Iris pigment epithelial cell (primary cell): ENCODE measurements at places on chromosomes 2 and 18.

DNA sequence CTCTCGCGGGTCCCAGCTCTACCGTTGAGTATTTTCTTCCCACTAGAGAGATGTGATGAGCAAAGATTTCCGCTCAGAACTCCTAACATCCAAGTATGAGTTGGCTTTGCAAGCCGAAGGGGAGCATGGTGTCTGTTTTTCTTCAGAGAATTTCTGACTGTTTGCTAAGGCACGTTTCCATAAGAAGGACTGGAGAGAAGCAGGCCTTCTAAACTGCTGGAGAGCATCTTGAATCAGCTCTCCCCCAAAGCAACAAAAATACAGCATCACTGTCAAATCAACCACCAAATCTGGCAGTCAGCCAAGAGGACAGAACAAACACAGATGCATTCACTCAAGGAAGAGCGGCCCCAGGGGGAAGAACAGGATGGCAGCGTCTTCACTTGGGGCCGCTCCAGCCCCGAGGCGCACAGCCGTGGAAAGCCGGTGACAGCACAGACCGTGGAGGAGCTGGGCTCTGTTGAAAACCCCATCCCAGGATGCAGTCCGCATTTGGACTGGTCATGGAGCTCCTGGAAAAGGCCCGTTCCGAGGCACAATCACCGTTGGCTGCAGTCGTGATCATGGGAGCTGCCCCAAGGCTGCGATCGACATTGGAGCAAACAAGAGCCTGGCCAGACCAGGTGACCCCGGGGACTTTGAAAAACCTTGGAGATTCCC lies 101.4 kb downstream of the NFATC1 start:
- DNase-seq, result peak; percentile 68

DNA sequence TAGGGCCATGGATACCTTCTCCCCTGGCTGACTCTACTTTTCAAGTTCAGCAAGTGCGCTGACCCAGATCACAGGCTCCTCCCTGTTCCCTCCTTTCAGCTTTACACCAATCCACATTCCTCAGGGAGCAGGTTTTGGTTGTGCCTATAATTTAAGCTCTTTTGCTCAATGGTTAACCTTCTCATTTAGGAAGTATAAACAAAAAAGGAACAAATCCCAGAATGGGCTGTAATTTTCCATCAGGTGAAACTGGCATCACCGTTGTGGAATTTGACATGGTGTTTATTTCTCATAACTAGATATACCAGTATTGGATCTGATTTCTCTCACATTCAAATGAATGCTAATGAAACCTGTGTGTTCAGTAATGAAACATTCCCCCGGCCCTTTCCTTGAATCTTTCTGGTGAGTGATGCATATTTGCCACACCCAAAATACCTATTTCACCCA lies 13.6 kb downstream of the STRN start:
- DNase-seq, result no peak

DNA sequence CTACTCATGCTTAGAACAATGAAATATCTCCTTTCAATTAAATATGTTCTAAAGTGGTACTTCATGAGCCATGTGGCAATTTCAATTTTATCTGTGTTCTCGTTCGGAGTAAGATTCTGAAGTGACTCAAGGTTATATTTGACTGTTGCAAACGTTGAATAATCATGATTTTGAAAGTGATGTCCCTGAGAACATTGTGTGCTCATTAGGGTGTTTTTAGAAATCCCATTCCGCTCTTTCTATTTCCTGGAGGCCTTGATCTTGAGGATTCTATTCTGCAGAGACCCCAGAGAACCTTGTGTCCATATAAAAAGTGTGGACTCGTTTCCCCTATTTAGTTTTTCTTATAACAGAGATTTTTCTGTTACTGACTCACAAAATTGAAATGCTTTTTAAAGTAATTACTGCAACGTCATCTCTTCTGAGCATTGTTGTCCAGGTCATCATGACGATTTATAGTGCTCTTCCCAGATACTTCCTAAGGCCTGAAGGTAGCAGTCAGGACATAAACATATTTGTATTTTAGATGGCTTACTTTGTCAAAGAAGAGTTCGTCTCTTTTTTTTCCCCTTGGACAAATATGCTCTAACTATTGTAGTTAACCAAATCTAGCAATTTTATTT lies 27.2 kb downstream of the IL1R2 start:
- peak; percentile 71 for DNase-seq

GRCh38 chr18:22465859-22466457 lies 48.2 kb upstream of the CTAGE1 start:
- peak; percentile 97 for DNase-seq

GRCh38 chr18:48934723-48935432 lies 15.9 kb downstream of the SMAD7 start:
- peak; percentile 44 for DNase-seq

GRCh38 chr2:207215308-207215707 lies 49.6 kb upstream of the KLF7 start:
- DNase-seq, result no peak

DNA sequence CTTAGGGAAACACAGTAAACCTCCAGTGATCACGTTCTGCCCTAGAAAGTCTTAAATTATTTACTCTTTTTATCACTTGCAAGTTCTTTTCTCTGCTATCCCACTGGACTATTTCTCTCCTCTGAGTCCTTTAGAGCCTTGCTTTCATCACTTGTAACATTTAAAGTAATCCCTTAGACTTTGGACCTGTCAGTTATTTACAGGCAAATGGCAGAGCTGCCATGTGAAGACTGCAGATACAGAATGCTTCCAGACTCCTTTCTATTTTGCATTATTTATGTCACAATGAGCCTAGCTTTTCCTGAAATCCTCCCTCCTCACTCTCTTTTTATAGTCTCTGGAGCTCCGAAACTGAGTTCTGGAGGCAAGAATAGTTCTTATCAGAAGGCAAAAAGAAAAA lies 325.6 kb upstream of the TRIB2 start:
- no peak for DNase-seq

DNA sequence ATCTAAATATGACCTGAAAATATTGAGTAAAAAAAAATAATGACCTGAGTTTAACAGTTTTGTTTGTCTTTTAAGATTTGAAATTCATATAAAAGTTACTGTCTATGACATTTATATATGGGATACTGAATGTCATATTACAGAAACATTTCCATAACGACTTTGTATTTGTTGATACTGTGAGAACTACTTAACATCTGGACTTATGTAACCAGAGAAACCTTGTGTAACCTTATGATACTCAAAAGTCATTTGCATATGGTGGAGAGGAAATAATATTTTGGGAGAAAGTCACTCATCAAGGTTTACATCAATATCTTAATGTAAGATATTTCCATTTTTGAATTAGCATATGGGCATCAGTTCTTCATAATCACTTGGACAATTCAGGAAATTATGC lies 12.6 kb downstream of the MFSD6 start:
- peak; percentile 7 for DNase-seq

DNA sequence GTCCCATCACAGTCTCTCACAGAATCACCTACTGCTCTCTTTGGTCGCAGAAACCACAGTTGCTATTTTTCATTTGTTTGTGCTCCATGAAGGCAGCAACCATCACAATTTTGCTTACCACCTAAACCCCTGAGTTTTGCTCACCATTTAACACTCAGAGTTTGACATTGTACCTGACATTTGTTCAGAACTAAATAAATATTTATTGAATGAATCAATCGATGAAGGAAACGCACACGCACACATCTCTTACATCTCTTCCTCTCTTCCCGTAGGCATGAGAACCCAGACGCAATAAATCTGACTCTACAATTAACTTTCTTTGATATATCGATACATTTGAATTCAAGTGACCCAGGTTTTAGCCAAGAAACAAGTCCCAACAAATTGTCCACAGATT lies 105.5 kb upstream of the RNF152 start:
- DNase-seq, result no peak

DNA sequence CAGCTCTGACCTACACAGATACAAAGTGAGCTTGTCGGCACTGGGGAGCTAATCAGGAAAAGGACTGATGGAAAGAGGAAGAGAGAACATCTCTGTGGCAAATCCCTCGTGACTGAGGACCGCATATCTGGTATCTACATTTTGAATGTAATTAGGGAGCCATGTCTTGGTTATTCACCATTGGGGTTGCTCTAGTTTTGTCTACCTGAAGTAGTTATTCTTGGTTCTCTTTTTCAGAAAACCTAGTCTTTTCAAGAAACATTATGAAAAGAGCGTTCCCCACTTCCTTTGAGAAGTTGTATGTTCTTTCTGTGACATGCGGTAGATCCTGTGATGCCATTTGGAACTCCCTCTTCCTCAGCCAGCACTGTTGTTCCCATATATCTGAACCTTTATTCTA lies 104.4 kb downstream of the DOCK10 start:
- no peak for DNase-seq

DNA sequence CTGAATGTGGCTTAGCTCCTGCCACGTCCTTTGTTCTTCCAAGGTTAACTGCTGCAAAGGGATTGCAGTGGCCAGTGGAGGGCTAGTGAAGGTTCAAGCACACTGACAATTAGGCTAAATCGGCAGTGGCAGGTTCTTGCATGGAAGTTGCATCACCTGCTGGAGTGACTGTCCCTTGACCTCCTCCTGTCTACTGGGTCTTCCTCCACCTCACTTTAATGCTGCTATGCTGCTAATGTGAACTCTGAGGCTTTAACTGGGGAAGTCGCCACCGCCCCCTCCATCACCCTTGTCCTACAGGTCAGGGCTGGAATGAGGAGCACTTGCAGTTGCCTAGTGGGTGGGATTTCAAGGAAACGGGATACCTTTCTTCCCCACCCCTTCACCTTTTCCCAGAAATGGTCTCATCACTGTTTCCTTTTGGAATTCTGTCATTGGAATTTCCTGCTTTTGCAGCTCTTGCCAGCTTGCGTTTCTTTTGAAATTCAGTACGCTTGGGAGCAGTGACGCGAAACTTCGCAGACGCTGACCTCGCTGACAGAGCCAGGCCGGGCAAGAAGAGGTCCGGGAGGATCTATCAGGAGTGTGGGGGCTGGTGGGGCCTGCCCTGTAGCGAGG lies 150.3 kb downstream of the SH3RF3 start:
- DNase-seq, result peak; percentile 47

- no peak for DNase-seq
Measured at GRCh38 chr2:30647752-30648457, 159.3 kb downstream of the CAPN13 start.

- DNase-seq, result peak; percentile 63
Measured at GRCh38 chr2:23637011-23637778, 252.2 kb downstream of the KLHL29 start.

DNA sequence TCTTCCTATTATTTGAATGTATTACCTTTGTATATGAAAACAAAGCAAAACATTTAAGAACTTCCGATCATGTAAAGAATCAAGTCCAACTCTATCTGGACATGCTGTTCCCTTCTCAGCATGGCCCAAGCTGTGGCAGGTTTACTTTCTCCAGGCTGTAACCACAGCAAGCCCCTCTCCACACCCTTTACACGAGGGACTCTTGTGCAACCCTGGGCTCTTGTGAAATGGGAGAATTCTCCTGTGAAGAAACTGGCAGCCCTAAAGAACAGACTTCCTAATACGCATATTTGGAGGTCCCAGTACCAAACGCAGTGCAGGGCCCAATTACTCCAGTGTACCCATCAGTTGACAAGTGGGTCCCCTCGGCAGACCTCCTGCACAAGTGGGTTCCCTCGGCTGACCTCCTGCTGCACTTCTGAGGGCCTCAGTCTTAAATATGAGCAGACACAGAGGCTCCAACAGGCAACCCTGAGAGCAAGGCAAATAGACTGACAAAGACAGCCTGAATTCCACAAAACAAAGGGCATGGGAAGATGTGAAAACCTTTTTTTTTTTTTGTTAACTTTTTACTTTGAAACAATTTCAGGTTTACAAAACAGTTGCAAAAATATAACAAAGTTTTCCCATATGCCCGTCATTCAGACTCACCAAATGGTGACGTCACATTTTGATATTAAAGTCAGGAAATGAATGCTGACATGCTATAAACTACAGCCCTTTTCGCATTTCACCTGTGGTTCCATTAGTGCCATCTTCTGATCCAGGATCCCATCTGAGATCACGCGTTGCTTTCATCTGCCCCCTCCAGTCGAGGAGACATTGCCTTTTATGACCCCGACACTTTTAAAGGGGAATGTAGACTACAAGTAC lies 78.2 kb downstream of the FBXO15 start:
- DNase-seq, result no peak

GRCh38 chr2:36455011-36455410 lies 99.4 kb downstream of the CRIM1 start:
- DNase-seq, result peak; percentile 49

GRCh38 chr18:54280220-54280569 lies 10.9 kb downstream of the POLI start:
- DNase-seq, result no peak

DNA sequence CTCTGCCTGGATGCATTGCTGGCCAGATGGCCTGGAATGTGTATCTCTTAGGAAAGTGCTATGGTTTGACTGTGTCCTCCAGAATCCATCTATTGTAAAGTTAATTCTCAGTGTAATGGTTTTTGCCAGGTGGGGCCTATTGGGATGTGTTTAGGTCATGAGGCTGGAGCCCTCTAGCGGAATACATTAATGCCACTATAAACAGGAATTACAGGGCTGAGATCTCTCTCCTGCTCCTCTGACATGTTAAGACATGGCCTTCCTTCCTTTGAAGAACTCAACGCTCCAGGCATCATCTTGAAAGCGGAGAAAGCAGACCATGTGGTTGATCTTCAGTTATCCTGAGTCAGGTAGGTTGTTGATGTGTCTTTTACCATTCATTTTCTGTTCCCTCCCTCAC lies 276.4 kb downstream of the RPIA start:
- DNase-seq, result no peak

- DNase-seq, result peak; percentile 58
Measured at GRCh38 chr2:237616734-237617586, 10.4 kb upstream of the LRRFIP1 start.

- peak; percentile 5 for DNase-seq
Measured at GRCh38 chr2:136065384-136065783, 52.6 kb downstream of the CXCR4 start.

GRCh38 chr2:30673127-30673526 lies 134.1 kb downstream of the CAPN13 start:
- DNase-seq, result no peak

GRCh38 chr2:48268671-48269070 lies 261.3 kb upstream of the STON1 start:
- no peak for DNase-seq

DNA sequence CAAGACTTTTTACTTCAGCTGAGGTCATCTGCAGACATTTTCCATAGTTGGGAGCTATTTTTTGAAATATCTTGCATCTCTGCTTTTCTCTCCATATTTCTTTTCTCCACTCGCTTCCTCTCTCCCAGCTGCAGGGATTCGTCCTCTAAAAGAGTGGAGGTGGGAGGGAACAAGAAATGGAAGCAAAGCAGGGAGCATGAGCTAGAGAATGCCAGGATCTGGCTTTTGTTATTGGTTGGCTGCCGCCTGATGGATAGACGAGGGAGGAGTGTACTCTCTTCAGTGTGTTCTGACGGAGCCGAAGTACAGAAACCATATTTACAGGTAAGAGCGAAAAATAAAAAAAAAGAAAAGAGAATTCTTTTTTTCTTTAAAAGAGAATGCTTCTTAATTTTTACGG lies at the start of gene CSRNP3:
TSS of gene CSRNP3 (plus strand) at position 282 of the 400 bp plus-strand sequence. CDS start 125,368 bp downstream, outside the sequence.
- DNase-seq, result peak; percentile 87

GRCh38 chr18:31657823-31658669 lies 26.3 kb downstream of the B4GALT6 start:
- no peak for DNase-seq
